ENCODE measurements at places on chromosomes 2 and 18. TPM values are rescaled to one million over a fixed set of nuclear protein-coding genes. Genes with fewer than 3 reads are reported as not detected.

- DNase-seq: no peak
These were observed 6.7 kb downstream of the PPP1R7 start for GRCh38 chr2:241156971-241157441.

GRCh38 chr18:7723558-7723957, 156.4 kb downstream of the PTPRM start:
- DNase-seq: no peak

LYPD6 gene
- 10.7 TPM for total RNA-seq

RNF152 gene
- 3.9 TPM for total RNA-seq

GRCh38 chr2:27379836-27380625, 503 bp downstream of the ZNF513 start:
- no peak for DNase-seq

TMEM200C gene
- total RNA-seq: 26.8 TPM

DNA sequence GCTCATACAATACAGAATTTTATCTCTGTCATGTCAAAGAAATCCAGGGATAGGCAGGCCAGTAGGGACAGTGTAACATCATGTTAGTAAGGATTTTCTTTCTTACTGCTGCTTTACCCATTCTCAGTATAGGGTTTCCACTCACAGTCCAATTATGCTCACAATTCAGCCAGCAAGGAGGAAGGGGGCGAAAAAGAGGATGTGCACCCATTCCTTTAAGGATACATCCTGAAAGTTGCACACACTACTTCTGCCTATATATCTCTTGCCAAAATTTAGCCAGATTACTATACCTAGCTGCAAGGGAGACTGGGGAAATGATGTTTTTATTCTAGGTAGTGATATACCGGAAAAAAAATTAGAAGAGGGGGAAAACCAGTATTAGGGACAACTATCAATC, 66.1 kb downstream of the BAZ2B start:
- DNase-seq: no peak

DNA sequence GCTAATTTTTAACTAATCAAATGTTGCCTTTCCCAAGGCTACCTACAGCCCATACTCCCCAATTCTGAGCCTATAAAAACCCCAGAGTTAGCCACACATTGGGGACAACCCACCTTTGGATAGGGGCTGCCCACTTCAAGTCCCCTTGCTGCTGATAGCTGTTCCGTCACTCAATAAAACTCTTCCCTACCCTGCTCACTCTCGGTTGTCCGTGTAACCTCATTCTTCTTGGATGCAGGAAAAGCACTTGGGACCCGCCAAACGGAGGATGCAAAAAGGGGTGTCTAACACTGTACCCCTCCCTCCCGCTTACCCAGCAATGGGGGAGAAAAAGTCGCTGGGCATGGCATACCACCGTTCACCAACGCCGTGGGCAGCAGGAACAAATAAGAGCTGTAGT, 12.2 kb downstream of the IWS1 start:
- DNase-seq: no peak

TGFA gene
- 0.21 TPM for total RNA-seq

BIN1 gene
- 94.9 TPM for total RNA-seq

TMEM185B gene
- total RNA-seq: 43.4 TPM

DNA sequence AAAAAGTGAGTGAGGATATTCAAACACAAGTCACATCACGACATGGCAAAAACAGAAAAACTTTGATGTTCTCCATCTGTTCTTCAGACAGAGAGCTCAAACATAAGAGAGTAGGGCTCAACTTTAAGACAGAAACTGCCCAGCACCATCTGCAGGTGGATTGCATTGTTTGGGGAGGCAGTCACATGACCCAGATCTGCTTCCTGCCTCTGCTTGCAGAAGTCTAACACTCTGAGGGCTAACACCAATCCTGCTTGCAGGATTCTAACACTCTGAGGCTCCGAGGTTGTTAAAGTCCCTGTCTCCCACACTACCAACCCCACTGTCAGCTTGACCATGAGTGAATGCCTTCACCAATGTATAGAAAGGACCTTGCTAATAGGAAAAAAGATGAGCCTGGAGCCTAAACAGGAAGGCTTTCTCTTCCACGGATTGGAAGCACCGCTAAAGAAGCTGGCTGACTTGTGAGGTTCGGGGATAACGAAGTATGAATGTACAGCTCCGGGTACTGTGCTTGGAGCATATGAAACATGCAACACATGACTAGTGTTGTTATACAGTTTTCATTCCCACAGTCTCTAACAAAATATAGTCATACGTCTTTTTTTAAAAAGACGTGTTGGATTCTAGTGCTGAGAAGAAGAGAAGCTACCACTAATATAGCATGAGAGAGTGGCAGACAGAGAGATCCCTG, 176.6 kb upstream of the CREB1 start:
- peak; percentile 15 for DNase-seq

GRCh38 chr2:215698566-215698965, 262.7 kb upstream of the FN1 start:
- peak; percentile 83 for DNase-seq

DNA sequence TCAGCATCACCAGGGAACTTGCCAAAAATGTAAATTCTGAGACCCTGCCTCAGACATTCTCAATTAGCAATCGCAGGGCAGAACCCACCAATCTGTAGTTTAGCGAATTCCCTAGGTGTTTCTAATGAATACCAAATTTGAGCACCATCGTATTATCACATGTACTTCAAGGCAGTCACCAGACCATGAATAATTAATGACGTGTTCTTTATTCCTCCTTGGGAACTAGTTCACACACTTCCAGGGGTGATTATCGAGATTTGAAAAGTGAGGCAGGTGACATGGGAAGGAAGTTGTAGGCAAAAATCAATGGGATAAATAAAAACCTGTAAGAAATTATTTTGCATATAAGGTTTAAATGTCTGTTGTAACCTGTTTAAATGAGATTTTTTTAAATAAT, 102.5 kb upstream of the CRIM1 start:
- DNase-seq: no peak

- peak; percentile 44 for DNase-seq
These were observed 117.1 kb downstream of the RNF144A start for GRCh38 chr2:7034303-7034702.

DNA sequence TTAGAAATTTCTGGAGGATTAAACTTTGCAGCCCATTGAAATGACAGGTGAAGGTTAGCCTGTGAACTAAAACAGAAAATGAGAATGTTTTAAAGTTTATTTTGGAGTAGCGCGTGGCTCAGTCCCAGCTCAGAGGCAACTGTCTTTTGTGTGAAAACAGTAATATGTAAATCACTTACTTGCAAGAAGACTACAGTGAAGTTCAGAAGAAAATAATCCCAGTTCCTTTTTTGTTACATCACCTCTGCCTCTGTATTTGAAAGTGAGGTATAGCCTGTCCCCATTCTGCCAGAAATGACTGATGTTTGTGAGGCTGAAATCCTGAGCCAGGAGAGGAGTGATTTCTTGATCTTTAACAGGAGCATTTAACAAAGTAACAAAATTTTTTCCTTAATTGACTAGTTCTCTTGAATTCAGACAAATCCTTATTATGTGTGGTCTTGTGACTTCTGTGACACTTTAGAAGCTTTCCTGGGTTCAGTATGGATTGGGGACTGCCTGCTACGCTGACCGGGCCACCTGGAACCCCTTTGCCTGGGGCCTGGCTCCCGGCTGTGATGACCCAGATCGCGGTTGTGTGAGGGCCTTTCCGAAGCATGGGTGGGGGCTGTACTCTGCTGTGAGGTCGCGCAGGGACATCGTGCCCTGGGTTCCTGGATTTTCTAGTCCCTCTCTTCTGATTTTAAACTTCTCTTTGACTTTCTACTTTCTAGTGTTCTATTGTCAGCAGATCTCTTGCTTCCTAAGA, 24.3 kb downstream of the TRAPPC12 start:
- DNase-seq: no peak

LYG2 gene
- not detected for total RNA-seq

- DNase-seq: no peak
These were observed 87.1 kb downstream of the ATP9B start for GRCh38 chr18:79156327-79156726.

DNA sequence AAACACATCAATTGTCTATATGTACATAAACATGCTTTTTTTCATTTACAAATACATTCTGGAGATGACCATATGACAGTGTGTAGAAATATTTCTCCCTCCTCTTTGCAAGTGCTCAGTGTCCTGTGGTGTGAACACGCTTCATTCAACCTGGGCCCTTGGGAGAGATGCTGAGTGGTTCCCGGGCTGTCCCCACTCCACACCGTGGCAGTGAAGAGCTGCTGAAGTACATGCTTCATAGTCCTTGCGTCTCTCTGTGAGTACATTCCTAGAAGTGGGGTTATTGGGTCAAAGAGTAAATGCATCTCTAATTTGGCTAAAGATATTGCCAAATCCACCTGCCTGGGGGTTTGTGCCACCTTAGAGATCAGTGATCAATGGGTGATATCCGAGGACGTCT, 6.5 kb upstream of the GPR35 start:
- DNase-seq: no peak

IFIH1 gene
- 0.06 TPM for total RNA-seq

DNA sequence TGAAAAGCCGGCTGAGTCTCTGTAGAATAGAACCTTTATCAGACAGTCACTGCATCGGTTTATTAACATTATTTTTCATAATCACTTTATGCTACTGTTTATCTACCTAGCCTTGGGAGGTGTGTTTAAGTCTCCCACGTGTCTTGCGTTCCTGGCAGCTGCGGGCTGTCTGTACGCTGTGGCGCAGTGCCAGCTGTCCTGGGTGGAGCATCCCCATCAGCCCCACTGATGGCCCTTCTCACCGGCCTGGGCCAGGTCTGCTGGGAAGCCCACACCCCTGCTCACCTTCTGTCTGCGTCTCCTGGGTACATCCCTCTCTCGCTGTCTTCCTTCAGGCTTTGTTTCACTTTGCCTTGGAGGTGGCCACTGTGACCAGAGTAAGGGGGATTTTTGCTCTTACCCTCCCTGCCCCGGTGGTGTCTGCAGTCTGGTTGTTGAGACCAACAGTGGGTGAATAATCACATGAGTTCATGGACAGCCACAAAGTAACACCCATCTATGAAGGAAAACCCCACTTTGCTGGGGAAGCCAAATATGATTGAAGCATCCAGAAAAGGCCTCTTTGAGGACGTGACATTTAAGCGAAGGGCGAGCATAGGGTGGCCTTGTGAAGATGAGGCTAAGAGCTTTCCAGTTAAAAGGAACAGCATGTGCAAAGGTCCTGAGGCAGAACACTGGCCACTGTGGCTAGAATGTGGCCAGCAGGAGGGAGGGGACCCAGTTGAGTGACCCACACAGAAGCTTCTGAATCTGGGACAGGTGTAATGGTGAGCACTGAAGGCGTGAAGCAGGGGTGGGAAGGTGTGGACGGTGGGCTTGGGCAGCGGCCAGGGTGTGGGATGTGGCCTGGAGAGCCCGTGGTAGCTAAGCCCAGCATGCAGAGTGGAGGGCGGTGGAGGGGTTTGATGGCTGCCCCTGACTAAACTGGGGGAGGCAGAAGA, 41.7 kb downstream of the RAMP1 start:
- no peak for DNase-seq

GLB1L gene
- total RNA-seq: 10.4 TPM

DNA sequence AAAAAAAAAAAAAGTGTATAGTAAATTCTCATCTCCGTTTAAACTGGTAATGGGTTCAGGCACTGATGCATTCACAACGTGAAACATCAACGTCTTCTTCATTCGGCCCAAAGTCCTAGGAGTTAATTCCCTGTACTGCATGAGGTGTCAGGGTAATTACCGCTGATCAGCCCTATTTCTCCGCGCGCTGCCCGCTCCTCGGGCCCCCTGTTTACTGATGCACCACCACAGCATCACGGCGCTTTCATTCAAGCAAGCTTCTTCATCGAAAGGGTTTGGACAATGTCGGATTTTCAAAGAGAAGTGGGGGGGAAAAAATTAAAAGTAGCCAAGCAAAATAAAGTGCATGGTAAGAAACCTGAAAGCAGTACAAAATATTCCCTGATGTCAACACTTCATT, 352.0 kb upstream of the POU3F3 start:
- no peak for DNase-seq

GRCh38 chr2:84643991-84644390, 127.7 kb downstream of the DNAH6 start:
- no peak for DNase-seq

GRCh38 chr2:232491139-232491780, 3.6 kb upstream of the ECEL1 start:
- no peak for DNase-seq

TUBA4B gene
- total RNA-seq: not detected

- DNase-seq: no peak
These were observed 45.2 kb downstream of the STRADB start for GRCh38 chr2:201496785-201497184.

- no peak for DNase-seq
These were observed 298.1 kb upstream of the REV1 start for GRCh38 chr2:99787769-99788382.

PMAIP1 gene
- 1.1 TPM for total RNA-seq

DNA sequence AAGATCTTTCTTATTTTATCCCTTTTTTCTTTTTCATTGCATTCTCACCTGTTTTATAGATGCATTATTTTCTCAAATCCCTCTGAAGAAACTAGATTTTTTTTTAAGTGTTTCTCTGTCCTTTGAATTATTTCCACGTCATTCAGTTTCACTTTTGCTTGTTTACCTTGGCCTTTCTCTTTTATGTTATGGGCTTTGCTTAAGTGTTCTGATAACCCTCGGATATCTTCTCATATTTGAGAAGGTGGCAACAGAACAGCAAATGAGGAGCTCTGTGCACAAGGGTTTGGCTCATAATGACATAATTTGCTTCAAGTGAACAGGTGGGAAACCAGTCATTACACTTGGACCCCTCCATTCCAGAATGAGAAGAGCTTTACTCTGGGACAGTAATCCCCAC, 111.9 kb downstream of the C1D start:
- DNase-seq: no peak

Data from cardiac muscle cell (in vitro differentiated cells and primary cell).